ENCODE measurements at places on chromosomes 12 and 14.

DNA sequence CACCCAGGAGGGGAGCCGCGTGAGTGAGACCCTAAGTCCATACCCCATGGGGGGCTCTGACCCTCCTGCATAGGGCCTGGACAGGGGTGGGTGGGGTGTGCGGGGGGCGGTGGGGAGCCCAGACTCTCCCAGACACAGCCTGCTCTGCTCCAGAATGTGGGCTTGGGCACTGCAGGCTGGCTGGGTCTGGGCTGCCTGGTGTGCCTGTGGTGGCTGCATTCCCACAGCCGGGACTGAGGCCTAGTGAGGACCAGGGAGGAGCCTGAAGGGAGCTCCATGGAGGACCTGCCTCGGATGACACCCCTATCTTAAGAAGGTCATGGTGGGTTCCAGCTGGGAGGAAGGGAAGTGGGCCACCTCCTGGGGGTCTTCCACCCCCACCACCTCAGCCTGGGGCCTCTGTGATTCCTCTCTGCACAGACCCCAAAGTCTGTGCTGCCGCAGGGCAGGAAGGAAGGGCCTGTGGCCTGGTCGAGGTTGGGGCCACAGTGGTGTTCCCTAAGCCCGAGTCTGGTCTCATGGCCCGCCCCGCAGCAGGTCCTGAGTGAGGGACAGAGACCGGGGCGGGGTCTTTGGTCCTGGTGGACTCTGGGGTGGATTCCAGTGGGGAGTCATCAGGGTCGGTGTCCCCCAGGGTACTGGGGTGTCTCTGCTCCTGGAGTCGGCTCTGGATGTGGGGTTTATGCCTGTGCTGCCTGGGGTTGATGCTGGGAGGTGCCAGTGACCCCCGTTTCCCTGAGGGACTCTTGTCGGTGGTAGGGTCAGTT, 392.3 kb downstream of the TMEM121 start:
- DNase-seq: no peak

DNA sequence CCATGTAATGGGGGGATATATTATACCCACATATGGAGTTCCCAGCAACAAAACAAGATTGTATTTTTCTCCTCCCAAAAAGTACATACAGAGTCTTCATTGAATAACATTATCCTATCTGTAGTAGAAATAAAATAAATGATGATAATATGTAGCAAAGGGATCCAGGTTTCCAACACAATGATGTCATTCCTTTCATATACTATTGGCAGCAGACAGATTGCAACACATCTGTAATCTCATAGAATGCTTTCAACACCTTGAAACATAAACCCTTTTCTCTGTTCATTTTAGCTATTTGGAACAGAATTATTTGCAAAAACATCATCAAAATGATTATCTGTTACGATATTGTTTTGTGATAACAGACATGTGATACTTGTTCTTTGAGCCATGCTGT, 317.6 kb downstream of the DPF3 start:
- no peak for DNase-seq

- DNase-seq: no peak
Measured at GRCh38 chr14:96464136-96464535, 38.0 kb upstream of the PAPOLA start.

DNA sequence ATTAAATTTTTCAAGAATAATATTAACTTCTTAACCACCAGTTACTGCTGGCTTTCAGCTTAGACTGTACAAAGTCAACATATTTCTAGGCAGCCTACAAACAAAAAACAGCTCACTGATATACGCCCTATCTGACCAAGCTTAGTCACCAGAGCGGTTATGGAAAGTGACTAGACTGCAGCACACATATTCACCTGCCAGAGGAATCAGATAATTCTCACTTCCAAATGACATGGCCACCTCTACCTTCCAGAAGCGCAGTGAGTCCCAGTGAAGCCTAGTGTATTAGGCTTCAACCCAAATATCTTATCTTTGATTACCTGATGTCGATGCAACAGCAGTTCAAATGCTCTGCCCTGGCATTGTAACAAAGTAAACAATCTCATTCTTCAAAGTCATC, 8.5 kb downstream of the STXBP6 start:
- DNase-seq: no peak

- DNase-seq: no peak
Measured at GRCh38 chr12:28171356-28172060, 18.7 kb upstream of the CCDC91 start.

Measured in femur (tissue), 1 donor.